ENCODE measurements at places on chromosomes 1 and 21.
A peak's percentile ranks its signal among the peaks of the same experiment; 100 is the strongest.

GRCh38 chr1:33388805-33389771, 41.8 kb downstream of the PHC2 start:
- no peak for DNase-seq

DNA sequence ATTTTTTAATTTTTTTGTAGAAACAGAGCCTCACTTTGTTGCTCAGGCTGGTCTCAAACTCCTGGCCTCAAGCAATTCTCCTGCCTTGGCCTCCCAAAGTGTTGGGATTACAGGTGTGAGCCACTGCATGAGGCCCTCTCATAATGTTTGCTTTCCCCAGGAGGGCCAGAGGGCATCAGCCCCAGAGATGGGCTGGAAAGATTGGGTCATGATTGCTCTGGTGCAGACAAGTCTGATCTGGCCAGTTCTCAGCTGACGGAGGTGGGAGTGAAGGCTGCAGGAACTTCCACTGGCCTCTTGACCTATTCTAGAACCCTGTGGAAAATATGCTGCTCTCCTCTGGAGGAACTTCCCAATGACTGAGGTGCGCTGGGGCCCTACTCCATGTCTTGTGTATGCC, 43.4 kb upstream of the RD3 start:
- DNase-seq = no peak

- DNase-seq = no peak
These were observed 59.6 kb downstream of the PGBD5 start for GRCh38 chr1:230366504-230366915.

DNA sequence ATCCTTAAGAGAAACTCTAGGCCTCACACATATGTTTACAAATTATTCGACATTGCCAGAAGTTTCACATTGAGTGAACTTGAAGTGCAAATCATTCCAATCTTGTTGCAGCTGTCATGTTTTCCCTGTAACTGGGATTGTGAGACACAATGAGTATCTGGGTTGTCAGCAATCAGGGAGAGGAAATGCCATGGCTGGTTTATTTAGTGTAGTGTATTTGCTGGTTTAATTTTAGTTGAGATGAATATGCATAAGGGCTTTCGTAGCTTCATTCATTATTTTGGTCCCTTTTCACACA, 54.2 kb upstream of the USP1 start:
- DNase-seq = no peak

GRCh38 chr1:173355281-173356031, 121.7 kb upstream of the PRDX6 start:
- DNase-seq = no peak

GRCh38 chr1:213657879-213658278, 329.9 kb upstream of the PROX1 start:
- DNase-seq = no peak

DNA sequence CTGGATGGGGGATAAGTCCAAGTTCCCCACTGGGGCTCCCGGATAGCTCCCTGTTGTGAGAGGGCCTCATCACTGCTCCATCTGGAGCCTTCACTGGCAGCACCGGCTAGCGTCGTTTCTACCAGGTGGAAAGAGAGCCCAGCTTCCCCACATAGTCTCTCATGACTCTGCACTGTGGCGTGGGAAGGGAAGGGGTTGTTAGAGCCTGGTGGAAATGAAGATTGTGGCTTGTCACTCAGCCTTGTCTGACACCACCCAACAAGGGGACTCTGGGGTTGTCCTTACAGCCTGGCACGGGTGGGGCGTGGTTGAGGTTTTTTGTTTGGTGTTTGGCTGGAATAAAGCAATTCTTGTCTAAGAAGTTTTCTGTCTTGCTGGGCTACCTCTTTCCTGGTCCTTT, 94.6 kb downstream of the ADARB1 start:
- no peak for DNase-seq

GRCh38 chr1:158055854-158056253, 62.4 kb downstream of the KIRREL1 start:
- DNase-seq = no peak

DNA sequence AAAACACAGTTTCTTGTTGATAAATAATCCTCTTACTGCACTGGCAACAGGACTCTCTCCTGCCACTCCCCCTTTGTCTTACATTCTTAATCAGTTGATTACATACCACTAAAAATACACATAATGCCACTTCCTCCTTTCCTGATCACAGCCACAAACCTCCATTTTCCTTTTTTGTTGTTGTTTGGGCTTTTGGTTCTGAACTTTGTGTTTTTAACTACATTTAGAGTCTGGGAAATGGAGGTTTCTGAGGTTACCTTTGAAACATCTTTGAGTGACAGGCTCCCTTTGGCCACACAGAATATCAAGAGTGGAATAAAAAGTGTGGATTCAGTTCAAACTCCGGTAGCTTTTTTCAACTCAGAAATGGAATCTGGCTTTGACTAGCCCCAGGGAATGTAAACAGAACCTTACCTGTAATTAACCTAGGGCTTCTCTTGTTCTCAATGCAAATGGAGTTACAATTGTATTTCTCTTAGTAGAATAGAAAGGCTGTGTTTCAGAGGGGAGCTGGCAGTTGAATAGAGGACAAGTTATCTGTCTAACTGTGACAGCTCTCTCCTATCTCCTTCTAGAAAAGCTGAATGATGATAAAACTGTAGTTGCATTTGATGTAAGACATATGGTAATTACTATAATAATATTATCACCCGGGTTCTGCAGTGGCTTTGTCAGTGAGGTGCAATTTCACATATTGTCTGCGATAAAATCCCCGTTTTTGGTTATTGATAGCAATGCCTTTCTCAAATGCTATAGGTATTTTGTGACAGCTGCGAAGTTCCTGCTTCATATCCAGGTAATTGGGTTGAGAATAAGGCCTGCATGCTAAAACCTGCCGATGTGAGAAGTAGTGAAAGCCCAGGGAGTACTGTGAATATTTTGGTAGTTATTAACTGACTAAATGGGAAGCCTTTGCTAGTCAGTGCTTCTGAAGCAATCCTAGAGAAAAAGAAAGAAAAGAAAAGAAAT, 66.9 kb downstream of the ST6GALNAC5 start:
- no peak for DNase-seq

DNA sequence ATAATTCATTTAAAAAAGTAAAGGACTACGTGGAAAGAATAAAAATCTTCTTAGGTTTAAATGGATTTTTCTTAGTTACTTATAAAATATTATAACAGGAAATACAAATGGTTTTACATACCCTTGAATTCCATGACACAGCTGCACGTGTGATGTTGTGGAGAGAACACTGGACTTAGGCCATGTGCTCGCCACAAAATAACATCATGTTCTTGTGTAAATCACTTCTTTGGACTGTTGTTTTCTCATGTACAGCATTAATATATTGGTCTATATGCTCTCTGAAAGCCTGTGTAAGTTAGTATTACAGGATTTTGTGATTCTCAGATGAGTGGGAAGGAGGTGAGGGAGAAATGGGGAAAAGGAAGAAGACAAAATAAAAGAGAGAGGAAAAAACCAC, 228.2 kb downstream of the DNM3 start:
- DNase-seq = no peak

- no peak for DNase-seq
These were observed 23.3 kb downstream of the OPRD1 start for GRCh38 chr1:28835237-28835650.

DNA sequence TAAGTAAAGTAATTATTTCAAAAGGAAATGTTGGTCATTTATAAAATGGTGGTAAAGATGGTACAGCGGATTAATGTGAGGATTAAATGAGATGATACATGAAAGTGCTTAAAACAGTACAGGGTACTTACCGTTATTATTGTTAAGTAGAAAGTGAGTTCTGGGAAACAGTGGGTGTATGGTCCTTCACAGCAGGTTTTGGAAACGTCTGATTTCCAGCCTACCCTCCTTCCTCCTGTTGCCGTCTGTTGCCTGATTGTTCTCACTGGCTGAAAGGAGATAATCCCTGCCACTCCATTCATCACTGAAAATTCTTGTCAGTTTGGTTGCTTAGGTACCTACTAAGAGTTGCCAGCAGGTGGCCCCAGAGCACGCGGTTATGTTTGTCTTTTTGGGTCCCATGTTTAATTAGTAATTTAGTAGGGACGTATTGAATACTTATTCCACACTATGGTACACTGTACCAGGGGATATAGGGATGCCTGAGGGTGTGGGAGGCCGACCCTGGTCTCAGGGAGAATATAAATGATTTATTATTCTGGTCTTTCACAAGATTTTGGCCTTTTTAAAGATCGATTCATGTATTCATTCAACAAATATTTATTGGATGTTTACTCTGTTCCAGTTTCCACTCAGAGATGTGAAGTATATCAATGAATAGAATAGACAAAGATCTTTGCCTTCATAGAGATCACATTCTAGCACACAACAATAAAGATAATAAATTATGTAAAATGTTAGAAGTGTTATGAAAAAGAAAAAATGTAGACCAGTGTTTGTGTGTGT, 30.8 kb upstream of the RPTN start:
- DNase-seq = peak; percentile 66

DNA sequence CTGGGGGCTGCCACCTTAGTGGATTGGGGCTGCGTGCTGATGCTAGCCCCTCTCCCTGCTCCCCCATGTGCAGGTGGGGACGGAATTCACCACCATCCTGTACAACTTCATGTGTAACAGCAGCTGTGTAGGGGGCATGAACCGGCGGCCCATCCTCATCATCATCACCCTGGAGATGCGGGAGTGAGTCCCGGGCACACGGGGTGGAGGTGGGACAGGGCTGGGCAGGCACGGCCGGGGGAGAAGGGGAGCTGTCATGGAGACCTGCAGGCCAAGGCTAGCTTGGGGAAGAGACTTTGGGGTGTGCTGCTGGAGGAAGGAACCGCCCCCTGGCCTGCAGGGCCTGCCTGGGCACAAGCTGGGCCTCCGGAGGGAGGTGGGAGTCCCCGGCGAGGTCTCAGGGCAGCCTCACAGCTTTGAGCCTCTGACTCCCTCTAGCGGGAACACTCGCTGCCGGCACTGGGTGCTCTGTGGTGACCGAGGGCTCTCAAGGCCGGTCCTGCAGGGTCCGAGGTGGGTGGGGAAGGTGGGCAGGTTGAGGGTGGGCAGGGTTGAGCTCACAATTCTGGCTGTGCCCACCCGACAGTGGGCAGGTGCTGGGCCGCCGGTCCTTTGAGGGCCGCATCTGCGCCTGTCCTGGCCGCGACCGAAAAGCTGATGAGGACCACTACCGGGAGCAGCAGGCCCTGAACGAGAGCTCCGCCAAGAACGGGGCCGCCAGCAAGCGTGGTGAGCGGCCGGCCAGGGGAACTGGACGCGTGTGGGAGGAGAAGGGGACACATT, 25.0 kb upstream of the CCDC27 start:
- no peak for DNase-seq

- no peak for DNase-seq
These were observed 69.0 kb downstream of the BRINP2 start for GRCh38 chr1:177239792-177240191.

GRCh38 chr1:244162786-244163530, 111.9 kb downstream of the ZBTB18 start:
- DNase-seq = no peak

- no peak for DNase-seq
These were observed 6.1 kb downstream of the TNFRSF25 start for GRCh38 chr1:6459850-6460265.

- DNase-seq = no peak
These were observed 14.0 kb upstream of the TBX19 start for GRCh38 chr1:168266644-168267186.

DNA sequence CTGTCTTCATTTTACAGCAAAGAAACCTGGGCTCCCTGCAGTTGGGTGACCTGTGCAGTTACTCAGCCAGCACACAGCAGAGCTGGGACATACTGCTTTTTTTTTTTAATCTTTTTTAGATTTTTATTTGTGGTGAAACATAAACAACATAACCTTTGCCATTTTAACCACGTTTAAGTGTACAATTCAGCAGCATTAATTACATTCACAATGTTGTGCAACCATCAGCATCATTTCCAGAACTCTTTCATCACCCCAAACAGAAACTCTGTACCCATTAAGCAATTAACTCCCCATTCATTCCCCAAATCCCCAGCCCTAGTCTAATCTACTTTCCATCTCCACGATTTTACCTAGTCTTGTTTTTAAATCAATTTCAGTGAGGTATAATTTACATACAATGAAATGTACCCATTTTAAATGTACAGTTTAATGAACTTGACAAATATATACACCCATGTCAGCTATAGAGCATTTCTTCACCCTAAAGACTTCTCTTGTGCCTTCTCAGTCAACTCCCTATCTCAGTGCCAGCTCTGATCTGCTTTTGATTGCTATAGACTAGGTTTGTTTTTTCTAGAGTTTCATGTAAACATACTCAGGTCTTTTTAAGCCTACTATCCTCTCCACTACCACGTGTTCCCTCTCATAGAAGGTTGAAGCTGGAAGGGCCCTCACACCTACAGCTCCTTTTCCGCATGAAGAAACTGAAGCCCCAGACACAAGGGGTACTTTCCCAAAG, 37.8 kb upstream of the C8B start:
- no peak for DNase-seq

DNA sequence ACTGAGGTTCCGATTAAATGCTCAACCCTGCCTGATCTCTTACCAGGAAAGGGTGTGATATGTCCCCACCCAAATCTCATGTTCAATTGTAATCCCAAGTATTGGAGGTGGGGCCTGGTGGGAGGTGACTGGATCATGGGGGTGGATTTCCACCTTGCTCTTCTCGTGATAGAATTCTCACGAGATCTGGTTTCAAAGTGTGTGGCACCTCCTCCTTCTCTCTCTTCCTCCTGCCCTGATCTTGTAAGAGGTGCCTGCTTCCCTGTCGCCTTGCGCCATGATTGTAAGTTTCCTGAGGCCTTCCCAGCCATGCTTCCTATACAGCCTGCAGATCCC, 34.9 kb downstream of the RSPH1 start:
- DNase-seq = no peak

DNA sequence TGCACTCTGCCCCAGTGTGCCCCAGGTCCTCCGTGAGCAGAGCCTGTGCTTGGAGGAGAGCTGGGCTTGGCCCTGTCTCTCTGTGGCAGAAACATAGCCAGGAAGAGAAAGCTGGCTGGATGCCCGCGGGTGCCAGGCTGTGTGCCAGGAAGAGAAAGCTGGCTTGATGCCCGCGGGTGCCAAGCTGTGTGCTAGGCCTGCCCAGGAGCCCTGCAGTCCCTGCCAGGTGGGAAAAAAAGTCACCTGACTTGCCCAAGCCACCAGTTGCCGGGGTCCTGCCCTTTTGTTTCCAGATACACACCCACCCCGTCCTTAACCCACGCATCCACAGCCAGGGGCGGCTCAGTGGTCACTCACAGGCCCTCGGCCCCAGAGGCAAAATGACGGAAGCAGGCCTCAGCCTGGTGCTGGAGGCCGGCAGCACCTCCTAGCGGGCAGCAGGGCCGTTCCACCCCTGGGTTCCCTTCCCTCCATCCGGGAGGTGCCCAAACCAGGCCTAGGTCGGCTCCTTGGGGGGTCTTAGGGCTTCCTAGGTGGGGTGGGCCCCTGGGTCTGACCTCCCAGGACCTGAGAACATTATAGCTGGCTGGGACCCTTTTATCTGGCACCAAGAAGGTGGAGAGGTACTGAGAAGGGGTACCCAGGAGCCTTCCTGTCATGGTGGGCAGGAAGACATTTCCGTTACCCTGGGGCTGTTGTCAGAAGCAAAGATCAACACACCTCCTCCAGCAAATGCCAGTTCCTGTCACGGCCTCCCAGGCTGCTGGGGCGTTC, 9.1 kb downstream of the ITGB2 start:
- peak; percentile 91 for DNase-seq

All from left colon (tissue), 2 donors.